IMR-90 (cell line): ENCODE measurements at places on chromosomes 2 and 18. TPM values are rescaled to one million over a fixed set of nuclear protein-coding genes. Genes with fewer than 3 reads are reported as not detected.
A peak's percentile ranks its signal among the peaks of the same experiment; 100 is the strongest.

DNA sequence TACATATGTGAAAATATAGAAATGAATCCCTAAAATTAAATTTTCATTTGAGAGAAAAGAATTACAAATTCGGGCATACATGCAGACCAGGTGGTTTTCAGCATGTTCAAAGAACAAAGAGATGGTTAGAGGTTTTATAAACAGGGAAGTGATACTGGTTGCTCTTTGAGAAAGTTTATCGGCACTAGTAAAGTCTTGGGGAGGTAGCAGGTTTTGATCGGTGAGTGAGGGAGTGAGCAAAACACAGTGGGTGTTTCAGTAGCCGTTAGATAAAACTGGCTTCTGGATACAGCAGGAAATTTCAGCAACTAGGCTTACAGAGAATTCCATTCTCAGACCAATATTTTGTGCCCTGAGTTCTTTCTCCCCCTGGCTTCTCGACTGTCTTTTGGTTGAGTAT, 51.1 kb downstream of the DSC3 start:
- no peak for DNase-seq

- DNase-seq = no peak
These were observed 242.9 kb downstream of the KCNJ3 start for GRCh38 chr2:154941379-154941778.

DNA sequence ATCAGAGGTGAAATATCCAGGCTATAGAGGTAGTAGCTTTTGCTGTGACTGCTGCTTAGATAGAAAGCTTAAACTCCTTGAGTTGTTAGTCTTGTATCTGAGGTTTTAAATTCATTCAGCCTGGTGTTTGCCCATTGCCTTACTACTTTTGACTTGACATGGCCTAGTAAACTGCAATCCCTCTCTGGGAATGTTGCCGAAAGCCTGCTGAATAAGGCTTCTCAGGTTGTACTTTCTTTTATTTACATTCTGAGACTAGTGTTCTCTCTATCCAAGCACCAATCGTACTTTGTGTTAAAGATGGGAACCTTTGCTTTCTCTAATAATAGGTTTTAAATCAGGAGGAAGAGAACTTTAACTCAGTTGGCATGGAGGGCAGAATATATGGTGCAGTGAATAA, 357.6 kb upstream of the CWC22 start:
- no peak for DNase-seq

GRCh38 chr2:9179572-9180201, 26.9 kb upstream of the ASAP2 start:
- DNase-seq = peak; percentile 90

- DNase-seq = peak; percentile 37
These were observed at the start of gene RPRM for GRCh38 chr2:153478289-153479261. TSS of gene RPRM (minus strand) at chr2:153478762. CDS start at chr2:153478565, 197 bp downstream.

GRCh38 chr18:27582760-27583412, 397.8 kb upstream of the CHST9 start:
- DNase-seq = no peak

The OR6B2 gene
- total RNA-seq = not detected in 2 replicates

GRCh38 chr18:77074431-77074830, 58.2 kb downstream of the MBP start:
- DNase-seq = no peak

DNA sequence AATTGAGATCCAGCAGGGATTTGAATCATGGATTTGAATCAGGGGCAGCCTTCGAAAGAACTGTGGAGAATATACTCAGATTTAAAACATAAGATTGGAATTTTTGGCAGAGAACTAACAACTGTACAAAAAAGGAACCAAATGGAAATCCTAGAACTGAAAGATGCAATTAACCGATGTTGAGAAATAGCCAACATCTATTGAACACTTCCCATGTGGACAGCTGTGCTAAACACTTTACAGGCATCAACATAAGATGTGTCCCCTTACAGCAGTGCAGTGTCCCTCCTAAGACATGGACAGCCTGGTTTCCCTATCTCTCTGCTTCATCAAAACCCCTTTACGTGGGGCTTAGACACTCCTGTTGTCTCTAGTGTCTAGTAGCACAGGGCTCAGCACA, 3.7 kb upstream of the IL1RN start:
- DNase-seq = no peak

- DNase-seq = no peak
These were observed 1.6 kb downstream of the DSC2 start for GRCh38 chr18:31100436-31101182.
